Jurkat, Clone E6-1 (cell line): ENCODE measurements at places on chromosomes 7 and 10.

DNA sequence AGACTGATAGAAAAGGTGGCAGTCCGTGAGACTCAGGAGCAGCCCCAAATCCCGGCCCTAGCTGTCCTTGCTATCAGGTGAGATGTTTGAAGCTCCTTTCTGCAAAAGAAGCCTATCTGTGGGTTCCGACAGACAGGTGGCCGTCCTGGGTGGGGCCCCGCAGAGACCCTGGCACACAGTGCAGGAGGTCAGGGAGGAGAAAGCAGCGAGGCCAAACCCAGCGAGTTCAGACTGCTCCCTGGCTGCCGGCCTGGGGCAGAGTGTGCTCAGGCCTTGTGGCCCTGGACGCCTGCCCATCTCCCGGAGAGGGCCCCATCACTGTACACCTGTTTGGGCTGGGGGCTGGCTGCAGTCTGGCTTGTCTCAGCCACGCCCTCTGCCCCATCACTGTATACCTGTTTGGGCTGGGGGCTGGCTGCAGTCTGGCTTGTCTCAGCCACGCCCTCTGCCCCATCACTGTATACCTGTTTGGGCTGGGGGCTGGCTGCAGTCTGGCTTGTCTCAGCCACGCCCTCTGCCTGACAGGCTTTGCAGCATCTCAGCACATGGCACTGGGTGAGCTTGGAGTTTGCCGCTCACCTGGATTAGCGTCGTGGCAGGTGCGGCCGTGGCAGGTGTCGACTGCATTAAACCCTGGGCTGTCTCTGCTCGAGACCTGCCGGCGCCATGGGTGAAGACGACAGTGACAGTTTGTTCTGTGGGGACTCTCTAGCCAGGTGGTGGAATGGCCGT is 11.8 kb upstream of the PRKAR1B start:
- no peak for DNase-seq

- no peak for DNase-seq
Measured at GRCh38 chr7:36396150-36396549, 6.5 kb downstream of the ANLN start.

- DNase-seq, result no peak
Measured at GRCh38 chr7:35029311-35029710, 8.0 kb downstream of the DPY19L1 start.

GRCh38 chr10:30192846-30193608 is 133.6 kb upstream of the JCAD start:
- no peak for DNase-seq

DNA sequence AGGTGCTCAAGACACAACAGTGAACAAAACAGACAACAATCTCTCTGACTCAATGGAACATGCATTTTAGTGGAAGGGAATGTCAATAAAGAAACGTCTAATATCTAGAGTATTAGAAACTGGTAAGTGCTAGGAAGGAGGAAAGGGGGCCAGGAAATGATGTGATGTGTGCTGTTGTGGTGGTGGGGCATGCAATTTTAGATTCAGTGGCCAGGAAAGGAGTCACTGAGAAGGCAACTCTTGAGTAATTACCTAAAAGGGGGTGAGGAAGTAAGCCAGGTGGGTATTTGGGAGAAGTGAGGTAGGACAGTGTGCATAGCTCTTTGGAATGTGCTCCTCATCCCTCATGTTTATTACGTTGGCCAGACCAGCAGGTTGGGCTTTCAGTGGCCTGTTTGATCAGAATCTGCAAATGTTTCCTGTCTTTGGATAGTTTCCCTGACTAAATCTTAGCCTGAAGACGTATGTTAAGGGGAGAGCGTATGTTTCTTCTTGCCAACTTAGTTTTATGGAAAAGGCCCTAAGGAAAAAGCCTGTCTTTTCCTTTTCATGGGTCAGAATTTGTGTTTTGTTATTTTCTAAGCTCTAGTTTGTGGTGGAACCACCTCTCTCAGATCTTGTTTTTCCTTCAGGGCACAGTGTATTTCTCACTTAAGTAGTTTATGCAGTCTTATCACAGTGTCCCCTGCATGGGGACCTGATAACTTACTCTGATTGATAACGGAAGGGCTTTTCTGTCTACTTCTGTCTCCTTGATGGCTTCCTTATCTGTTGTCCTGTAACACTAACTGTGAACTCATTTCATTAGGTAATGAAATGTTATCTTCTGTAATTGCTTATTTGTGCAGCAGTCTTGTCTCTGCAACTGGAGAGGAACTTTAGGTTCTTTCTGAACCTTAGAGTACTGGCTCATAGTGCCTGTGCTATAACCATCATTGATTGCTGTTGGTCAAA is 203.7 kb downstream of the AUTS2 start:
- no peak for DNase-seq

DNA sequence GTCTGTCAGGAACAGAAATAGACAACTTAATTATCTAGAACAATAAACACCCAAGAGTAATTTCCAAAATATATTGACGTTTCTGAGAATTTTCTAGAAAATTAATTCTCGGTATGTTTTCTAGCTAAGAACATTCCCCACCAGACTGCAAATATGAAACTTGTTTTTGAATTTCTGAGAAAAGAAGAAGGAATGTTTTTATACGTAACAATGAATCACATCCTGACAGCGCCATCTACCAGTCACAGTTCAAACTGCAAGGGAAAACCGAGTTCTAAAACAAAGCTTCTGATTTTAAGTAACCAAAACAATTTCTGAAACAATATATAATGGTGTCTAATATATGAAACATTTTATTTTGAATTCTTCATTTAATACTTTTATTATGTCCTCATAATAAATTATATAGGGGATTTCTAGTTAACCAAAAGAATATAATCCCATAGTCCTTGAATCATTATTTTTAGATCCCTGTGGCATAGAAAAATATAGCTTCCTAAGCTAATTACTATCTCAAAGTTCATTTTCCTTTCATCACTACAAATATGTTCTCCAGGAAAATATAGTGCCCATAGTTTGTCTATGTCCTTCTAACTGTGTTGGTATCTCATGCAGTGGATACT is 34.5 kb upstream of the MEOX2 start:
- DNase-seq, result peak; percentile 35

DNA sequence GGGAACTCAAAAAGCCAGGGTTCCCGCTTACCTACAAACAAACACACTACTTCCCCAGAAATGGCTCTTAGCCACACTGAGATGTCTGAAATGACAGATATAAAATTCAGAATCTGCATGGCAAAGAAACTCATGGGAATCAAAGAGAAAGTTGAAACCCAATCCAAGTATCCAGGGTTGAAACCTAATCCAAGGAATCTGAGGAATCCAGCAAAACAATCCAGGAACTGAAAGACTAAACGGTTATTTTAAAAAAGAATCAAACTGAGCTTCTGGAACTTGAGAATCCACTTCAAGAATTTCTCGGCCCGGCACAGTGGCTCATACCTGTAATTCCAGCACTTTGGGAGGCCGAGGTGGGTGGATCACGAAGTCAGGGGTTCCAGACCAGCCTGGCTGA is 568.8 kb downstream of the POM121L12 start:
- no peak for DNase-seq

- no peak for DNase-seq
Measured at GRCh38 chr7:25002786-25003185, 22.8 kb upstream of the OSBPL3 start.

DNA sequence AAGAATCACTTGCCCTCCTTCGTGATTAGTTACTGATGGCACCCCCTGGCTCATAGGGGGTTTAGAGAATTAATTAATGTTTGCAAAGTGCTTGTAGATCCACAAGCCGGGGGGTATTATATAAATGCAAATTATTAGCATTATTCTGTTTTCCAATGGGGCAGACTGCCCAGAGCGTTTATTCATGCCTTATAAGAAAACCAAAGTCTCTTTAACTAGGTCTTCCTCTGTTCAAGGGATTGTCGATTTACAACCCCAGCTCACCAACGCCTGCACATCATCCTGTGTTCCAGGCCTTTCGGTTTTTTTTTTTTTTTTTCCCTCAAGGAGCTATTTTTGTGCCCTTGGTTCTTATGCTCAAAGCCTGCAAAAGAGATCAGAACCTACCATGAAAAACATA is 630.7 kb downstream of the PARD3 start:
- no peak for DNase-seq

GRCh38 chr10:74854610-74855009 is 28.2 kb downstream of the KAT6B start:
- DNase-seq, result no peak

GRCh38 chr7:43117095-43117494 is 4.6 kb downstream of the HECW1 start:
- DNase-seq, result no peak

GRCh38 chr10:74145133-74145532 is 5.5 kb downstream of the AP3M1 start:
- no peak for DNase-seq

- no peak for DNase-seq
Measured at GRCh38 chr7:92708111-92709042, 118.2 kb upstream of the FAM133B start.

DNA sequence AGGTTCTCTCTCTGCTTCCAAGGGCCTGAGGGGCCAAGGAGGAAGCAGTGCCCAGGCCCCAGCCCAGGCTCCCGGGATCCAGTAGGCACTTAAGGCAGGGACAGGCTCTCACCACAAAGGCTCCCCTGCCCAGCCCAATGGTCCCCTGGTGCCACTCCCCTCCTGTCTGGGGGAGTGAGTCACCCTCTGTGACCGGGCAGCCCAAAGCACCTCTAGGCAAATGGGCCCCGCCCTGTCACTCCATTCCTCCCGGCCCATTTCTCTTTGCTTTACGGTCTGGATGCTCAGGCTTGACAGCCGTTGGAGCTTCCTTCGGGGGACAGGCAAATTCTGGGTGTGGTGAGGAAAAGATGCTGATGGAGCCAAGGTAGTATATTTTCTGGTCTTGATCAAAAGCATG is at the start of gene CALHM3:
Gene CALHM3 (minus strand): TSS at position 106 of the 400 bp plus-strand sequence. CDS start 208 bp downstream, outside the sequence.
- no peak for DNase-seq

DNA sequence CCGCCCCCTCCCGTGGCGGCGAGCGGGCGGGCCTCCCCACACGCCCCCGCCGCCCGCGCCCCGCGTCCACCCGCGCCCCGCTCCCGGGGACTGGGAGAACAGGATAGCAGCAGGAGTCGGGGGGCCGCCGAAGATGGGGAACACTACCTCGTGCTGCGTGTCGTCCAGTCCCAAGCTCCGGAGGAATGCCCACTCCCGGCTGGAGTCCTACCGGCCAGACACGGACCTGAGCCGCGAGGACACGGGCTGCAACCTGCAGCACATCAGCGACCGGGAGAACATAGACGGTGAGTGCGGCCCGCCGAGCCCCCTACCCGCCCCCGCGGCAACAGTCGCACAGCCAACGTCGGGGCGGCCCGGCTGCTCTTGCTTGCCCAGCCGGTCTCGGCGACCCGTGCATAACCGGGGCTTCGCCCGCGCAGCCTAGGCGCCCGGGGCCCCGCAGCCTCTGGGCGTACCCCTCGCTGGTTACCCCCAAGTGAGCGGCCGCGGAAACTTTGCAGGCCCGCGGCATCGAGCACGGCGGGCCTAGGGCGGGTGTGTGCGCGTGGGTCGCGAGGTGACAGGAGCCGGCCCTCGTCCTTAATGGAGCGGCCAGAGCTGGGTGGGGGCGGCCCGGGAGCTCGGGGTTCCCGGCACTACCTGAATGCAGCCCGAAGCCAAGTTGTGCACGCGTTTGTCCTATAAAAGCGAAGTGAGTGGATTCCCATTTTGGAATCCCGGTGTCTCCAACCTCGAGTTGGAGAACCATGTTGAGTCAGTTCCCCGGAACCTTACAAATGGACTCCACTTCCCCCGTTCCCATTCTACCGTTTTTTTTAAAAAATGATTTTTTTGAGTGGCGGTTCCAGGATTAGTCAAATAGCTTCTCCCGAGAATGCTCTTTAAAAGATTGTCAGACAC is 863 bp downstream of the CCNY start:
- no peak for DNase-seq

DNA sequence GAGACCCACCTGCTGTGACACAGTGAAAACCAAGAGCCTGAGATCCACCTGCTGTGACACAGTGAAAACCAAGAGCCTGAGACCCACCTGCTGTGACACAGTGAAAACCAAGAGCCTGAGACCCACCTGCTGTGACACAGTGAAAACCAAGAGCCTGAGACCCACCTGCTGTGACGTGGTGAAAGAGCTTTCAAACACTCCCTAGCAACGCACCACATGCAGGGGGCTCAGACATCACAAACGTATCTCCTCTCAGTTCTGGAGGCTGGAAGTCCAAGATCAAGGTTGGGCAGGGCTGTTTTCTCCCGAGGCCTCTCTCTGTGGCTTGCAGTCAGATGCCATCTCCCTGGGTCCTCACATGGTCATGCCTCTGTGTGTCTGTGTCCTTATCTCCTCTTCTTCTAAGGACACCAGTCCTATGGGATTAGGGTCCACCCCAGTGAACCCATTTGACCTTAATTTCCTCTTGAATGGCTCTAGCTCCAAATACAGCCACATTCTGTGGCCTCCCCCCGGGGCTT is 43.8 kb downstream of the INSIG1 start:
- no peak for DNase-seq
